ENCODE measurements at places on chromosomes 2 and 18.

DNA sequence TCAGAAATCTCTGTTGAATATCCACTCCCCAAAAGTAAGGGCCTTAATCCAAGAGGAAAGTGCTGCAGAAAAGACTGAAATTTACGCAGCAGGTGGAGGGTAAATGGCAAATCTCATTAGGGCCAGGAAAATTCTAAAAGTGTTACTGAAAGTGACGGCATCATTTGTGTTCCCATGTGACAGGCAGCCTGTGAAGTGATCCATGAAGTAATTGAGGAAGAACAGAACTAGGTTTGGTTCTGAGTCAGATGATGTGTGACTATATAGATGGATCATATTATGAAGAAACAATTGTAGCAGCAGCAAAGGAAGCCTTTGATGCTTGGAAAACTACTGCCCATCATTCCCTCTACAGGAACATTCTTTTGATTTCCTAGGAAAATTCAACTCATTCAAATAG lies 401.2 kb downstream of the TGIF1 start:
- DNase-seq, result no peak

DNA sequence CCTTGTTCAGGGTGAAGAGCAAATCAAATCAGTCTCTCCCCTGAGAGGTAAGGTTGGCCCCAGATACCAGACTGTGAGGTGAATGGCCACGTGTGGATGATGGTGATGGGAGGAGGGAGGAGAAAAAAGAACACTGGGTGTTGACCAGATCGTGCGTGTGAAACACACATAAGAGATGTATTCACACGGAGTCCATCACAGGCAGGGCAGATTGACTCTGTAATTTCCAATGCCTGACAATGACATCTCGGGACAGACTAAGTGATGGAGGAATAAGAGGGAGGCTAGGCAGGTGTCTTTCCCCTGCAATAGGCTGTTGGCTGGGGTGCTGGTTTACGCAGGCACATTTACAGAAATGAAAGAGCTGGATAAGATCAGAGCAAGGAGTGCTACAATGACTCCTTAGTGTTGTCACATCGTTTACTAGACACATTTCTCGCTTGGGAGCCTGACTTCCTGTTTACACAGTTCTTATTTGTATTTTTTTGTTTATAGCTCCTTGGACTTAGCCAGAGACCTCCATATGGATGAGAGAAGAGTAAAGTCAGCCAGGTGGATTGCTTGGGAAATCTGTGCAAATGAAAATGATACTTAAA lies 43.1 kb downstream of the CPO start:
- DNase-seq, result no peak

- no peak for DNase-seq
Measured at GRCh38 chr18:50428531-50429206, 53.8 kb downstream of the SKA1 start.

DNA sequence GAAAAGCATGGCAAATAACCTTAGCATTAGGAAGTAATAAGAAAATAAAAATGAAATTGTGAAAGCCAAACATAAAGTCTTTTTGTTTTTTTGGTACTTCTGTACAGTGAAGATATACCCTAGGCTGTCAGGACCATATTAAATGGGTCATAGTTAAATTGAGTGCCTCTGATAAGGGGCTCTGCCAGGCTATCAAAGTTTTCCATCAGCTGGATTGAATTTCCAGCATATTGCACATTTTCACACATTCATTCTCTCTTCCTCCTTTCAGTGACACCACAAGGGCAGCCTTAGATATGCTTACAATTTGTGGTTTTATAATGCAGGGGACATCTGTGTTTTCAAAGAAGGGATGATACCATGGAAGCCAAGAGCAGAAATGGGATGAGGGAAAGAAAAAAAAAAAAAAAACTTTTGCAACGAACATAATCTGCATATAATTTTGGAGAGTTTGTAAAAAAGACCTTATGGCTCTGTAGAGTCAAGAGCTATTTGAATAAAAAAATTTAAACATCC lies 109.3 kb upstream of the LYPD1 start:
- DNase-seq, result no peak

- no peak for DNase-seq
Measured at GRCh38 chr2:20180676-20181648, 44.0 kb downstream of the SDC1 start.

- peak; percentile 91 for DNase-seq
Measured at GRCh38 chr18:11366410-11366809, 217.0 kb upstream of the PIEZO2 start.

DNA sequence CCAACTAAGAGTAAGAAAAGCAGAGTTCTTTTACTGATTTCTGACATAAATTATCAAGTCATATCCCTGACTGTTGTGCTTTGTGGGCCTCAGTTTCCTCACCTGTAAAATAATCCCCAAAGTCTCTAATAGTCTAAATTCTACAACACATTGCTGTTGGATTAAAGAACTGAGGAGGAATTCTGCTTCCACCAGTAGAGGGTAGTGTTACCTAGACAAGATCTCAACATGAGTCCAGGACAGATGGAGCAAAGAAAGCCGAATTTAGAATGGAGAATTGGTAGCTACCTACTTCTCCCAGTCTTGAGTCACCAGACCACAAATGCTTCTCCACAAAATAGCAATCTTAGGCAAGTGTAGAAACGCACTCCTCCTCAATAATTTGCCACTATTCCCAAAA lies 462.5 kb upstream of the FSHR start:
- peak; percentile 9 for DNase-seq

DNA sequence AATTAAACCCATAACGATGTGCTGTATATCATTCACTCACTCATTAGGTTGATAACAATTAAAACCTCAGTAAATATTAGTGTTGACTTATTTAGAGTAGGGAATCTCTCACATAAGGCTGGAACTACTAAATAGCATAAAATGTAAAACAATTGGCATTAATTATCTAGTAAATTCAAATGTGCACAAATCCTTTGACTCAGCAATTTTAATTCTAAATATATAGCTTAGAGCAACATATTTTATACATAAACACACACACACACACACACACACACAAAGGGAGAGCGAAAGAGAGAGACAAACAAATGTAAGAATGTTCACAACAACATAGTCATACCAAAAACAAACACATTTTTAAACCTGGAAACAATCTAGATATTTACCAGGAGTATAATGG lies 443.1 kb upstream of the KCNH7 start:
- DNase-seq, result no peak

- DNase-seq, result no peak
Measured at GRCh38 chr2:140770645-140771044, 1360.2 kb downstream of the LRP1B start.

DNA sequence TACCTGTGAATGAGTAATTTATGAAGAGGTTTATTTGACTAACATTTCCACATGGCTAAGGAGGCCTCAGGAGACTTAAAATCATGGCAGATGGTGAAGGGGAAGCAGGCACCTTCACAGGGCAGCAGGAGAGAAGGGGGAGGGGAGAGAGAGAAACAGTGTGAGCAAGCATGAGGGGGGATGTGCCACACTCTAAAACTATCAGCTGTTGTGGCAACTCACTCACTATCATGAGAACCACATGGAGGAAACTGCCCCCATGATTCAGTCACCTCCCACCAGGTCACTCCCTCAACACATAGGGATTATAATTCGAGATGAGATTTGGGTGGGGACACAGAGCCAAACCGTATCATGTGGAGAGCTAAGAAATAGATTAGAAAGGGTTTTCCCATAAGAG lies 309.0 kb downstream of the RDH14 start:
- no peak for DNase-seq

DNA sequence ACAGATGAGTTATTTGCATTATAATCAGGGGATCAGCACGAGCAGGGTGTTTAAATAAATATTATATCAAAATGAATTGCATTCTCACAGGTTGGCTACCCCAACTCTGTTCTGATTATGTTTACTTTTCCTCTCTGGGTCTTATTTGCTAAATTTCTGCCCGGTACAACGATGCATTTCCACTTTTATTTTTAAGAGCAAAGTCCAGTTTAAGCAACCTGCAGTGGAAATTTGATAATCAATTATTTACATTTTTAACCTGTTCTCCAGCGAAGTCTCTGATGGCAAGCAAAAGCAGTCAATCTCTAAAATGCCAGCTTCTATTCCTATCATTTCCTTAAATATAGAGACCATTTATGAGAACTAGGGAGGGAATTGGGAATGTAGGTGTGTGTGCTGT lies 966.6 kb upstream of the SOX11 start:
- DNase-seq, result no peak

GRCh38 chr2:69969126-69969983 lies 7.9 kb upstream of the ASPRV1 start:
- no peak for DNase-seq

GRCh38 chr2:68911246-68911645 lies 40.0 kb upstream of the BMP10 start:
- no peak for DNase-seq

GRCh38 chr2:19758658-19759057 lies 143.1 kb downstream of the TTC32 start:
- DNase-seq, result no peak

DNA sequence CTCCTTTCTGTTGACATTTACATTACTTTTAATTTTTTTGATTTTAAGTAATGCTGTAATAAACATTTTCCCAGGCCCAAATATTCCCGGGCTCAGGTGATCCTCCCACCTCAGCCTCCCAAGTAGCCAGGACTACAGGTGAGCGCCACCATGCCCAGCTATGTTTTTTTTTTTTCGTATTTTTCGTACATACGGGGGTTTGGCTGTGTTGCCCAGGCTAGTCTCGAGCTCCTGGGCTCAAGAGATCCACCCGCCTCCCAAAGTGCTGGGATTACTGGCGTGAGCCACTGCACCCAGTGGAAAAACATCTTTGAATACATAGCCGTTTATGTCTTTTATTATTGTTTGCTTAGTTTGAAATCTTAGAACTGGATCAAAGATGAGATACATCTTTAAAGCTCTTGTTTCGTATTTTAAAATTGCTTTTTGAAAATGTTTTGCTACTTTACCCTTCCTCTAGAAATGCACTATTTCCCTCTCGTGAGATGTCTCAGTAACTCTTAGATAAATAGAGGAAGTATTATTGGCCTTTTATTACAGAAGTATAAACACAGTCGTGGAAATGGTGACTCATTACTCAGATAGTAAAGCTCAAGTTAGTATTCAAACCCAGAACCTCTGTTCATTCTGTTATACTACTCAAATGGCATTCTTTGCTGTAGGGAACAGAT lies 2.4 kb downstream of the SMCHD1 start:
- peak; percentile 86 for DNase-seq

GRCh38 chr2:56444339-56444738 lies 260.5 kb downstream of the CCDC85A start:
- DNase-seq, result peak; percentile 68

Measured in M059J (cell line).